Stimulated activated CD8-positive, alpha-beta memory T cell treated with anti-CD3 and anti-CD28 coated beads, Interleukin-15, amount 100 ng/mL, for 4 hours (primary cell): ENCODE measurements at places on chromosomes 13 and 19.

- no peak for DNase-seq
Observed at GRCh38 chr19:13153569-13154240, 3.5 kb downstream of the IER2 start.

GRCh38 chr13:80782441-80782840 lies 441.5 kb upstream of the SPRY2 start:
- DNase-seq, result no peak

DNA sequence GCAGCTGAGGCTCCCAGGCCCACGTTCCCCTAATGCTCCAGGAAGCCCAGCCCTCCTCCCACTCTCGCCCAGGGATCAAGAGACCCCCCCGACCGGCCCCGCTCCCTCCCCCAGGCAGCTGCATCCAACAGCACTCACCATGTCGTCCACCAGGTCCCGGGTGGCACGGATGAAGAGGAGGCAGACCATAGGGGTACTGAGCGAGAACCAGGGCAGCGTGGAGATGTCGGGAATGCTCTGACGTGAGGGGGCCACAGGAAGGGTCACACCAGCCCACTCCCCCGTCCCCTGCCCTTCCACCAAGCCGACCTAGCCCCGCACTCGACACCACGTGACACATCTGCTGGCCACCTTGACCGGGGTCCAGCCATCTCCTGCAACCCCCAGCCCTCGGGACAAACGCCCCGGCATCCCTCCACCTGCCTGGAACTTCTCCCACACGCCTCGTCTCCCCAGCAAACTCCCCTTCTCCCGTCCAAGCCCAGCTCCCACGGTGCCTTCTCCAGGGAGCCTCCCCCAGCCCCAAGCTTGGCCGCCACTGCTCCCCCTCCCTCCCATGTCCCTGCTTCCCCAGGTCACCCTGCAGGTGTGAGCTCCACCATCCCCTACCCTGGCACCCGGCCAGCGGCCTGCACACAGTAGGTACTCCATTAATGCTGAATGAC lies 4.9 kb downstream of the ATP8B3 start:
- DNase-seq, result no peak

GRCh38 chr13:114128624-114129522 lies 3.5 kb downstream of the RASA3 start:
- peak; percentile 89 for DNase-seq

DNA sequence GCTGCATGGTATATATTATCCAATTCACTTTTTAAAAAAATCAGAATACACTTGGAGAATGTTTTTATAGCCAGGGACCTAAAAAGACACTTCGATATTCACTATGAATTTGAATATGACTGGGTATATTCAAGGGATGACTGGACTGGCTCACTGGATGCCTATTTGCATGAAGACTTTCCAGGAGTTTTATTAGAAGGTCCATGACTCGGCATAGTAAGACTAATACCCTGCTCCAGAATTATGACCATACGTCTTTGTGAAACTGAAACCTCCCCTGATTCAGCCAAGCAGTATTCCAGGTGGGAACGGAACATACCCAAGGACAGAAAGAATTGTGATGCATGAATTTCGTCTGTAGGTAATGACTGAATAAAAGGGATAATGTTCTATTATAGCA lies 3.9 kb upstream of the FAM216B start:
- no peak for DNase-seq

DNA sequence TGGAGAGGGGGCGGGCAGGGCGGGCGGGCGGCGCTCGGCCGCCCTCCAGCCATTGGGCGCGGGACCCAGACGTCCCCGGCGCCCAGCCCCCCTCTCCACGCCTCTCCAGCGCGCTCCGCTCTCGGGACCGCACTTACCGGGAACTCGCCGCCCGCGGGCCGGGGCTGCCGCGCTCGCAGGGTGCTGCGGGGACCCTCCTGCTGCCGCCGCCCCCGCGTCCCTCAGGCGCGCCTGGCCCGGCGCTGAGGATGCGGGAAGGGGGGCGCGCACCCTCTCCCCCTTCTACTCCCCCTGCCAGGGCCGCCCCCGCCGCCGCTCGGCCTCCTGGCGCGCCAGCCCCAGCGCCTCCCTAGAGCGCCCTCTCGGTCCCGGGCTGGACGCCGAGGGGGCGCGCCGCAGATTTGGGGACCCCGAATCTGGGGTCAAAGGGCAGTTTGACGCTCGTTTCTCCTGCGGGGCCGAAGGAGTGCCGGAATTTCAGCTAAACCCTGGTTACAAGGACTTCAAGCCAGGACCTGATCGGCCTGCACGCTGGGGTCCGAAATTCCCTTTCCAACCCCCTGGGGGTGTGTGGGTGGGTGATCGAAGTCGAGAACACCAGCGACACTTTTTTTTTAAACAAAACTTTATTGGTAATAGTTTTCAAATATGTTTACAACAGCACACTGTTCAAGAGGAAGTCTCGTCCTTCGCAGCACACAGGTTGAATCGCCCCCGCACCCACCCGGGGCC lies 696 bp upstream of the SAMD1 start:
- peak; percentile 36 for DNase-seq

- DNase-seq, result no peak
Observed at GRCh38 chr13:98275681-98276171, 98.7 kb upstream of the RNF113B start.

GRCh38 chr19:5358173-5358800 lies 17.7 kb upstream of the PTPRS start:
- DNase-seq, result no peak

GRCh38 chr13:83183439-83184149 lies 698.7 kb downstream of the SLITRK1 start:
- DNase-seq, result no peak

GRCh38 chr13:40640202-40640601 lies 26.2 kb downstream of the FOXO1 start:
- DNase-seq, result no peak

DNA sequence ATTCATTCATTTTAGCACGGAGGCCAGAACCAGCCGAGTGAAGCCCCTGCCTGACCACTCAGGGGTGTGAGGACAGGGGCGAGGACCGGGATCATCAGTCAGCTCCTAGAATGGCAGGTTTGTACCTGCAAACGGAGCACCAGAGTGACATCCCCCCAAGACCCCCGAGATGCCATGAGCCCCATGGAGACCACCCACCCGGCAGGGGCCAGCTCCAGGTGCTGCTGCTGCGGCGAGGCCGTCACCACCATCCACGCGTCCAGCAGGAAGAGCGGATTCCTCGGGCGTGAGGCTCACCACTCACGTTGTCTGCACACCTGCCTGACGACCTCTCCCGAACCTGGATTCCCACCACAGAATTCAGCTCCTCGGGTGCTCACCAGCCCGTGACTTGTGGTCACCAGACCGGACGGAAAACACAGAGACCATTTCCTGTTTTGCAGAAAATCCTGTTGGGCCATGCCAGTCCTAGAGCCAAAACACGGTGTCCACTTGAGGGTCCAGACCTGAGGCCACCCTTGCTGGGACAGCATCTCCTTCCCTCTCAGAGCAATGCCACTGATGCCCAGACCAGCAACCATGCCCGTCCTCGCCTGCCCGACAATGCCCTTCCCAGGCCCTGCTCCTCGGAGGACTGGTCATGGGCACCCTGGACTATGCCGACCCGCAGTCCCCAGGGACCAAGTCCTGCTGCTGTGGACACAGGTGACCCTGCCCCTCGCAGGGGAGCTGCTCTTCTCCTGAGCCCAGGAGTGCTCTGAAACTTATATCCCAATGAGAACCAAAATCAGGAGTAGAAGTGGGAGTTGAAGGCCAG lies 74.2 kb downstream of the RASA3 start:
- no peak for DNase-seq

DNA sequence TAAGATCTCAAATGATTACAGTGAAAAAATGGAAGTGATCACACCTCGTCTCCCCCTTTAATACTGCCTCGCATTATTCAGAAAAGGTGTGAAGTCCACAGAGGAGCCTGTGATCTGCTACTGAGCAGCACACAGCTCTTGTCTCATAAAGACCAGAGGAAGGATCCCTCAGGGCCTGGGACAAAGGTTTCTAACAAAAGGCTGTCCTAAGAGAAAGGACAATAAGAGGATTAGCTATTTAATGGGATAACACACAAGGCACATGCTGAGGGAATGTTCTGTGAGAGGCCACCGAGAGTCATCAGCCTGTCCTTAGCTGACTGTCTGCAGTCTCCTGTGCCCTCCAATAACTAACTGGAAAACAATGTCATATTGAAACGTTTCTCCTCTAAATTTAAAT lies 26.7 kb downstream of the EBPL start:
- no peak for DNase-seq

GRCh38 chr13:50682002-50682401 lies 161.5 kb downstream of the DLEU7 start:
- DNase-seq, result no peak

GRCh38 chr13:45711951-45712350 lies 9.8 kb downstream of the CBY2 start:
- DNase-seq, result no peak

DNA sequence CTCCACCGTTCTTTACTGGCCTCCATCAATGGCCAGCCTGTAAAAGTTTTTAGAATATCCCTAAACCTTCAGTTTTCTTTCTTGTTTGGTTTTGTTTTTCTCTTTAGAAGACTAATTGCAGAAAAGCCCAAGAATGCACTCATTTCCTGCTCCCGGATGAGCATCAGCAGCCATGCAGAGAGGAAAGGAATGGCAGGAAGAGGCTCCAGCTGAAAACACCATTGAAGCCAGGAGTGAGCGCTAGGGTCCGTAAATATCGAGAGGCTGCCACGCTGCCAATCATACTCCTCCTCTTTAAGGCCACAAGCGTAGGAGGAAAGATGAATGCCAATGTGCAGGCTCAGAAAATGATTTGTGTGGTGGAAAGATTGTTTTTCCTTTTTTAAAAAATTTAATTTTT lies 57.4 kb upstream of the UBE2L5 start:
- DNase-seq, result no peak

DNA sequence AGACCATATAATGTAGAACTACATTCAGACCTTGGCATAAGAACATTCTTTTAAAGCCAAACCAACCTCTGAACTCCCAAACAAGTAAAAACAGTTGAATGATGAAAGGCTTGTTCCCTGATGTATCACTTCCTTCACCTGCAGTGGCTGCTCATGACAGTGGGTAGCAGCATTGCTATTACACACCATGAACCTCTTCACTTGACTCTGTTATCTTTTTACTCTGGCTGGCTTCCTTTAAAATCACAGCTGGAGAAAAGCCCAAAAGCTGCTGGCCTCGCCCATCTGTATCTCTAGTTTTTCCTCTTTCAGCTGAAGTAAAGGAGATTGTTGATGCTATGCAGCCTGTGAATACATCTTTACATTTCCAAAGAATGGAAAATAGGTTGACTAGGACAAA lies 22.6 kb downstream of the THSD1 start:
- no peak for DNase-seq

- DNase-seq, result no peak
Observed at GRCh38 chr19:6413291-6413690, 11.3 kb downstream of the KHSRP start.

- no peak for DNase-seq
Observed at GRCh38 chr19:51944798-51945552, 17.7 kb downstream of the ZNF613 start.

- no peak for DNase-seq
Observed at GRCh38 chr19:39996218-39996810, 546 bp upstream of the ZNF546 start.

DNA sequence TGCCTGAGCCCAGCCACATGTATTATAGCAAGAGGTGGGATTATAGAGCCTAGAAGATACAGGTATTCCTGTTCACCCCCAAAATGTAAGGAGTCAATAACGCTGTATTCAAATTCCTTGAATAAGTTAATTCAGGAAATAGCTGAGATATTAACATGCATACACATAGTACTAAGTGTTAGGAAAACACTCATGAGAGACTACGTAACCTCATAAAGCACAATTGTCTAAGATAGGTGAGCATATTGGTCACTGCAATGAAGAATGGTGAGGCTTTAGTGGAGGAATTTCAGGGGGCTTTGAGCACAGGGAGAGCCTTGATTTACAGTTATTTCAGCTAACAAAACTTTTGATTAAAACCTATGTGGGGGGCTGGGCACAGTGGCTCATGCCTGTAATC lies 161.6 kb downstream of the LMO7 start:
- DNase-seq, result no peak

GRCh38 chr13:103046676-103047075 lies 19.5 kb downstream of the SLC10A2 start:
- no peak for DNase-seq

GRCh38 chr13:70732611-70733010 lies 624.4 kb upstream of the KLHL1 start:
- DNase-seq, result no peak

DNA sequence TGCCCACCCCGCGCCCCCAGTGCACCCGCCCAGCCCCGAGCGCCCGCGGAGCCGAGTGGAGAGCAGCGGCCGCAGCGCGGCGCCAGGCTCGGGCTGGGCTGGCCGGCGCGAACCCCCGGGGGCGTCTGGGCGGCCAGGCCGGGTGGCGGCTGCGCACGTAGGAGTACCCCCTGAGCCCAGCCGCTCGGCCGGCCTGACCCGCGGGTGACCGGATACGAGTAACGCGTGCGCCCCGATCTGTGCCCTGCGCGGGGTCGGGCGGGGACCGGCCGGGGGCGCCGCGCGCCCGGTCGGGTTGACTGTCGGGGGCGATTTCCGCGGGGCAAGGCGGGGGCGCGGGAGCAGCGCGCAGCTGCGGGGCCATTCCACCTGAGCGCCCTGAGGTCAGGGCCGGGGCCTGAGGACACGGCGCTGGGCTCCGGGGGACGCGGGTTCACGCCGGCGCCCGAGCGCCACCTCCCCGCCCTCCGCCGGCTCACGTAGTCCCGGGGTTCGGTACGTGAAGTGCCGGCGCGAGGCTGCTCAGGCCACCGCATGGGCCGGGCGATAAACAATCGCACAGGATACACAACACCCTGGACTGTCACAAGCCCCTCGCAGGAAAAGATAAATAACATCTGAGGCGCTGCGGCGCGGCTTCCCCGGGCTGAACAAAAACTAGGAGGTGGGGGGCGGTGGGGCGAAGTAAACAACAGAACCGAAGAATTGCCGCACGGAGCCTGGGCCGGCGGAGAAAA lies 37.6 kb upstream of the FLT1 start:
- no peak for DNase-seq

DNA sequence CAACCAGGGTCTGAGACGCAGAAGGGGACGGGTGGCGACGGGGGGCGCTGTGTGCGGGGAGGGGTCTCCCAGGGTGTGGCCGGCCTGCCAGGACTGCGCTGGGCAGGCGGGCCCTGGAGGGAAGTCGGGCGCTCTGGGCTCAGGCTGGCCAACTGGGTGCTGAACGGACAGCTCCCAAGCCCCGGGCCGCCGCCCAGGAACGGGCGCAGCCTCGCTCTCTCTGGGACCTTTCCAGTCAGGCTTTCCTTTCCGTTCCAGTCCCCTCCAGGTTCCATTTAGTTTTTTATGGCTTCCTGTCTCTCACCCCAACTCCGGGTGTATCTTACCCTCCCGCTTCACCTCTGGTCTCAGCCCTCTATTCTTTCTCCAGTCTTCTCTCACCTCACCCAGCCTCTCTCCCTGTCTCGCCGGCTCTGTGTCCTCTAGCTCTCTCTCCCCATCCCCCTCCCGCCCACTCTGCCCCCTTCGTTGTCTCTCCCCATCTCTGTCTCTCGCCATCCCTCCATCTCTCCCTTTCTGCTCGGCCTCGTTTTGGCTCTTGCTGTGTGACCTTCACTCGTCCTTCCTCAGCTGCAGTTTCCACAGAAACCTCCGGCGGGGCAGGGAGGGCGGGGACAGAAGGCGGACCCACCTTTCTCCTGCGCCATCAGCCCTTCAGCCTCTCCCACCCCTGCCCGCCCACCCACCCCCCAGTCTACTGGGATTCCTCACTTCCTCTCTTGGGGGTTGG lies 3.3 kb upstream of the ATP1A3 start:
- DNase-seq, result no peak
